ENCODE measurements at places on chromosomes 16 and 17. TPM values are rescaled to one million over a fixed set of nuclear protein-coding genes. Genes with fewer than 3 reads are reported as not detected.
A peak's percentile ranks its signal among the peaks of the same experiment; 100 is the strongest.

DNA sequence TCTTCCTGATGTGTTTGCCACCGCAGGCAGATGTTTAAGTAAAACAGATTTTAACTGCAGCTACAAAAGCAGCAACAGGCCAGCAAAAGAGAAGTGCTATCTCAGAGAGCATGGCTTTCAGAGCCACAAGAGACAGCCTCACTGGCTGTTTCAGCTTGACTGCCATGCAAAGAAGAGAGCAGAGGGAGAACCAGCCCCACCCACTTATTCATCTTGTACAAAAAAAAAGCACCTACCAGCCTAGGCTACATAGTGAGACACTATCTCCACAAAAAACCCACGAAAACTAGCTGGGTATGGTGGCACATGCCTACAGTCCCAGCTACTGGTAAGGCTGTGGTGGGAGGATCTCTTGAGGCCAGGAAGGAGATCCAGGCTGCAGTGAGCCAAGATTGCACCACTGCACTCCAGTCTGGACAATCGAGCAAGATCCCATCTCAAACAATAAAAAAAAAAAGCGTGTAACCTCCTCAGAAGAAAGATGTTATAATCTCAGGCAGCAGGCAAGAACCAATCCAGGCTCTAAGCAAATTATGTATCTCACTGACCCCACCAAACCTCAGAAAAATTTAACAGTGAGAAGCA is 30.0 kb downstream of the STH start:
- DNase-seq = no peak

GRCh38 chr16:50281391-50282009 is 15.1 kb downstream of the ADCY7 start:
- no peak for DNase-seq

- no peak for DNase-seq
Observed at GRCh38 chr17:35404360-35404759, 27.9 kb downstream of the SLFN12 start.

The CES5A gene
- not detected for total RNA-seq

- DNase-seq = no peak
Observed at GRCh38 chr17:33811984-33812577, 443.0 kb upstream of the CCL2 start.

GRCh38 chr17:61556224-61557188 is 34.5 kb downstream of the NACA2 start:
- DNase-seq = no peak

GRCh38 chr17:48392857-48393256 is 37.2 kb downstream of the SKAP1 start:
- DNase-seq = no peak

- DNase-seq = no peak
Observed at GRCh38 chr16:12480286-12480685, 323.4 kb downstream of the CPPED1 start.

DNA sequence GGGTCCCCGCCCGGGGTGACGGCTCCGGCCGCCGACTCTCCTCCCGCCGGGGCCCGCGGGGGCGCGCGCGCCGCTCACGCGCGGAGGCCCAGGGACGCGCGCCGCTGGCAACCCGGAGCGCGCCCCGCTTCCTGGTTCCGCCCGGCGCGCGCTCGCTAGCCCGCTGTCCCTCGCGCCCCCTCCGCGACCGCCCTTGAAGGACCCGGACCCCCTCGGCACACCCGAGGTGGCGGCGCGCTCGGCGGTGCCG is at the start of gene STAT5B:
TSS of gene STAT5B (minus strand) at position 33 of the 250 bp plus-strand sequence. CDS start 44,264 bp downstream, outside the sequence.
- DNase-seq = peak; percentile 72

DNA sequence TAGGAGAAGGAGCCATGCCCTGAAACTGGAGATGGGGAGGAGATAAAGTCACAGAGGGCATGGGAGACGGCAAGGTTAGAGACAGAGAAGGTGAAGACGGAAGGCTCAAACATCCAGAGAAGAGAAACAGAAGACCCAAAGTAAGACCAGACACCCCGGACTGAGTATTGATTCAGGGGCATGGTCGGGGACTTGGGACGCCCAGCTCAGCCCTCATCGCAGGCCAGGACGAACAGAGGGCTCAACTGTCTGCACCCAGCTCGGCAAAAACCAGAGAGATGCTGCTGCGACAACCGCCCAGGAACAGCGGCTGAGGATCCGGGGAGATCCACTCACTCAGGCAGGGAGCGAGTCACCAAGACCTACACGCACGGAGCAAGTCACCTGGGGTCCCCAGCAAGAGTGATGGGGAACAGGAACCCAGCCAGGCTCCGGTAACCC is 999 bp downstream of the XYLT1 start:
- DNase-seq = peak; percentile 20

GRCh38 chr17:183021-183420 is 1.6 kb upstream of the DOC2B start:
- DNase-seq = no peak

DNA sequence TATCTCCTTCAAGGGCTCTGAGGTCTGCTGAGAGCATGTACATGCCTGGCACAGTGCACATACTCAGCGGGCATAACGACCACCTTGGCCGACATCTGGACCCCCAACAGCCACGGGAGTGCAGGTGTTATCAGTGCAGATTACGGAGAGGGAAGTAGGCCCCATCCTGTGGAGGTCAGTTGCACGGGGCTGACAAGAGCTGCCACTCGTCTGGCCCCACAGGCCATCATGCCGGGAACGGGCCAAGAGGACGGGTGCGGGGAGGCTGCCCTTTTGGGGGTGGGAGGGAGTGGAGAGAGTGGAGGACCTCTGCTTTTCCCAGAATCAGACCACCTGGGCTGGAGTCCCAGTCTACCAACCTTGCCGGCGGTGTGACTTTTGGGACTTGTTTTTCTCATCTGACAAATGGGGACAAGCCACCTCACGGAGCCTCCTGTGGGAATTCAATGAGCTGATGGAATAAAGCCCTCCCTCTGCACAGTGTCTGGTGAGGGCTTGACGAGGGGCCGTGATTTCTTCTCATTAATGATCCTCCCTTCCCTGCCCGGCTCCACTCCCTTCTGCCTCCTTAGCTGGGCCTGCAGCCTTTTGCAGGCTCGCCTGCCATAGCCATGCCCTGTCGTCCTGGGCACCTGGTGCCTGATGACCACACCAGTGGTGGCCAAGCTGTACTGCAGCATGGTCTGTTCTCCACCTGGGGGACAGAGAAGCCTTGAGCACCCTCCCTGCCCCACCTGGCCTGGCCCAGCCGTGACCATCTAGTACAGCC is 4.6 kb downstream of the PRSS33 start:
- DNase-seq = peak; percentile 52

DNA sequence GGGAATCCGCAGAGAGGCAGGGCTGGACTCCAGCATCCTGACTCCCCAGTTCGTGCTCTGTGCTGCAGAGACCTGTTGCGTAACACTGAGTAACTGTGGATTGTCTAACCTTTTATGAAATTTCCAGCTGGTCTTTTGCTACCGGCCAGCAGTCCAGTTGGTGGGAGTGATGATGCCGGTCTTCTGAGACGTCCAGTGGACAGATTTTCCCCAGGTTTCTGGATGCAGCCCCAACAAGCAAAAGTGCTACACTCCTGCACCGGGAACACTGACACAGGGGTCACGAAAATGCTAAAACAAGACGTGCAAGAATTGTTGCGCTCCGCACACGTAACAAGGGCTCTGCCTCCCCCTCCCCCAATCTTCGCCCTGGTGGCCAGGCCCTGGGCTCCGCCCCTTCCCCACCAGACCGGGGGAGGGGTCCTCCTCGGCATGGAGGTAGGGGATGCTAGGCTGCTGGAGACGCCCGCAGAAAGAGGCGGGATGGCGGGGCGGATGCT is 701 bp upstream of the MRC2 start:
- DNase-seq = no peak

DNA sequence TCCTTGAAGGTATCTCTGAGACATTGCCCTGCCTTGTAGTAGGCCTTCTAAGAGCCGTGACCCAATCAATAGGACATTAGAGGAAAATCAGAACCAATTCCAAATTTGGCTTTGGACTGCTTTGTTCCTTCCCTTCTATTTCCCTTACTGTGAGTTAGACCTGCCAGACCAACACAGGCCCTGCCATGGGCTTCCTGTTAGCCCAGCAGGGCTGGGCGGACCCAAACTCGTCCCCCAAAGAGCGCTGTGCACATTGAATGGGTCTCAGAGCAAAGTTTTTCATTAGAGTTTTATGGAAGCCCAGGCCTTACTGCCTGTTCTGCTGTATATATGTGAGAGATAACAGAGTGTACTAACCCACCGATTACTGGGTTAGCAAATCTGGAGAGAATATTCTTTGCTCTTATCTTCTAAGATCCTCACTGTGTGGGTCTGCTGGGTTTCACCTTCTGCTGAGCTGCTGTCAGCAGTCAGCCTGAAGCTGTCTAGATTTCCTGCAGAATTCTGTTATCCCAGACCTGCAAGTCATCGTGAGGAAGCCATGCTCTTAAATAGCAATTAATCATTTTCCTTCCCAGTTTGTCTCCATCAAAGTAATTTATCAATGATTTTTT is 5.7 kb downstream of the ARHGAP44 start:
- no peak for DNase-seq

GRCh38 chr16:48231727-48232492 is 12.2 kb upstream of the LONP2 start:
- DNase-seq = no peak

- no peak for DNase-seq
Observed at GRCh38 chr17:28317099-28317965, 1.7 kb upstream of the TMEM97 start.

GRCh38 chr16:47371271-47372014 is 89.4 kb downstream of the ITFG1 start:
- DNase-seq = no peak

GRCh38 chr17:58136669-58137279 is 11.4 kb upstream of the OR4D1 start:
- no peak for DNase-seq

DNA sequence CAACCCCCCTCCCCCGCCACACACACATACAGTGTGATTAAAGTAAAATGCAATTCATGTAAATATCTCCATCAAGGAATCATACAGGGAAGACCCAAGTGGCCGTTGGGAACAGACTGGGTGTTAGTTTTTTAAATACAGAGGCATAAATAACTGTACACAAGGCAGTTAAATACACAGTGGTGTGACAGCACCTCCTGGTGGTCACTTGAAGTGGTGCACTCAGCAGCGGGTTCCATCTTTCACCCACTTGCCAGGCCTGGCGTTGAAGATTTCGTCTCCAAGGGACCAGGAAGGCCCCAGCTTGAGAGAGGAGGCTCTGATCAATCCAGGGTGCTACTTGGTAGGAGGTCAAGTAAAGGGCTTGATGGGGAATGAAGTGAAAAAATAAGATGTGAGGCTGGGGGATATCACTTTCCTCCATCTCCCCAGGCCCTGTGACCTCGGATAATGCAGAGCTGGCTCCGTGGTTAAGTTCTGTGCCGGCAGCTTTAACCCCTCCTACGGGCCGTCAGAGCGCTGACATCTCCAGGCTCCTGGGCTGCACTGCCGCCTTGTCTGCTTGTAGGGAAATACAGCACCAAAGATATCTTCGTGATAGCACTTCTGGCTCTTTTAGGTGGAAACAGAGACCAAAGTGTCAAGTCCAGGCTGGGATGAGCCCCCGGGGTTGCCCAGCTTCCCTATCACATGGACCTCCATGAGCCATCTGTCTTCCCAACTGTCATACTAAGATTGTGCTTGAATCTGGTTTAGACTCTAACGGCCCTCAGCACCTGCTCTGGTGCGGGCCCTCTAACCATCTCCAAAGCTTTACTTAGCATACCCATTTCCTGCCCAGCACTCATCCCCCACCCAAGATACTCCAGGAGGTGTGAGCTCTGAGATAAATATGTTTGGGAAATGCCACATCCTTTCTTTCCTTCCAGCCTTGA is 20.7 kb downstream of the LGALS9 start:
- no peak for DNase-seq

DNA sequence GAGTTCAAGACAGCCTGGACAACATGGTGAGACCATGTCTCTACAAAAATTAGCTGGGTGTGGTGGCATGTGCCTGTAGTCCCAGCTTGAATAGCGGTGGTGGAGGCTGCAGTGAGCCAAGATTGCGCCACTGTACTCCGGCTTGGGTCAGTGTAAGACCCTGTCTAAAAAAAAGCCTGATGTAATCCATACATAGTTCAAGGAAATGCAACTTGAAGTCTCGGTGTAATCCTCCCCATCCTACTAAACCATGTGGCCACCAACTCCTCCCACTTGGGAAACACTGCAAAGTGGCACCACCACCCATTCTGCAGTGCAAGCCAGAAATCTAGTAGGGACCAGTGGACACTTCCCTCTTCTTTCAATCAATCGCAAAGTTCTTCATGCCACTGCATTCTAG is 5.4 kb upstream of the KPNB1 start:
- no peak for DNase-seq

The MXRA7 gene
- total RNA-seq = 50.4 TPM

DNA sequence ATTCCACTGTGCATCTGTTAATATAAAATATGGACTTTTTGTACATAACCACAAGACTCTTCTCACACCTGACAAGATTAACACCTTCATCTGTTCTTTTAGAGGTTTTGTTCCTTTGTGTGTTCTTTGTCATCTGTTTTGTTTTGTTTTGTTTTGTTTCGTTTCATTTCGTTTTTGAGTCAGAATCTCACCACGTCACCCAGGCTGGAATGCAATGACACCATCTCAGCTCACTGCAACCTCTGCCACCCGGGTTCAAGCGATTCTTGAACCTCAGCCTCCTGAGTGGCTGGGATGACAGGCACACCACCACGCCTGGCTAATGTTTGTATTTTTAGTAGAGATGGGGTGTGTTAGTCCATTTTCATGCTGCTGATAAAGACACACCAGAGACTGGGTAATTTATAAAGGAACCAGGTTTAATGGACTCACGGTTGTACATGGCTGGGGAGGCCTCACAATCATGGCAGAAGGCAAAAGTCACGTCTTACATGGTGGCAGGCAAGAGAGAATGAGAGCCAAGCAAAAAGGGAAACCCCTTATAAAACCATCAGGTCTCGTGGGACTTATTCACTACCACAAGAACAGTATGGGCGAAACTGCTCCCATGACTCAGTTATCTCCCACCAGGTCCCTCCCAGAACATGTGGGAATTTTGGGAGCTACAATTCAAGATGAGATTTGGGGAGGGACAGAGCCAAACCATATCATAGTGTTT is 22.3 kb downstream of the C16orf90 start:
- no peak for DNase-seq

DNA sequence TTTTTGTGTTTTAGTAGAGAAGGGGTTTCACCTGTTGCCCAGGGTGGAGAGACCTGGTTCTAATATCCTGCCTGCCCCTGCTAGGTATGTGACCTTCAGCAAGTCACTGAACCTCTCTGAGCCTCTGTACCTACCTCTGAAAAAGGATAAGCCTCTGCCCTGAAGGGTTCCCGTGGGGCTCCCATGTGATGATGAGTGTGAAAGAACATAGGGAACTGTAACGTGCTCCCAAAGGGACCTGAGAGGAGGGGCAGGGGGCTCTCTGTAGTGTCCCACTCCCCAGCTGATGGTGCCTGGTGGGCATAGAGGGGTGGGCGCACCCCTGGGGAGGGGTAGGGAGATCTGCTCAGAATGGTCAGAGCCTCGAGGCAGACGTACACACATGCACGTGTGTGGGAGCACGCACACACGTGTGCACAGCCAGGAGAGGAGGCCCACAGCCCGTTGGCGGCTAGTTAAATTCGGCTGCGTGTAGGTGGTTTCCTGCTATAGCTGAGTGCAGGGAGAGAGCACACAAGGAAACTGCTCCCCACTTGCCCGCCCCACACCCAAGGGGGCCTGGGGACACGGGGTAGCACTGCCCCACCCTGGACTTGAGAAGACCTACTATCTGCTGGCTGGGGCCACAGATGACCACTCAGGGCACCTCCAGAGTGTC is 6.7 kb downstream of the KCNH4 start:
- DNase-seq = no peak

The NTN3 gene
- not detected for total RNA-seq
